ENCODE measurements at places on chromosomes 11 and 22. TPM values are rescaled to one million over a fixed set of nuclear protein-coding genes. Genes with fewer than 3 reads are reported as not detected.
A peak's percentile ranks its signal among the peaks of the same experiment; 100 is the strongest.

- no peak for DNase-seq
Observed at GRCh38 chr22:16960884-16961249, 47.2 kb downstream of the GAB4 start.

DNA sequence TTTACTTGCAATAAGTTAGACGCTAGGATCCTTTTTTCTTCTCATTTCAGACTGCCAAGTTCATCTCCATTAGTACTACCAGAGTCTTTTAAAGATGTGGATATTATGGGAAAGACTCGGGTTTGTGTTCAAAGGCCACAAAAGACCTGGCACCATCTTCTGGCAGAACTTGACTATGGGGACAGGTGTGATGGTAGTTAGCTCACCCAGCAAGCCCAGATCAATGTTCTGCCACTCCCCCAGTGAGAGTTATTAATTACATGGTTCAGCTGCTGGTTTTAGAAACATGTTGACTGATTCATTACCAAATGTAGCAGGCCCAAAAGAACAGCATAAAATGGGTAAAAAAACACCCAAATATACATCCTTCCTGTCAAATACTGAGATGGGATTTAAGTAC is 333.5 kb upstream of the PITPNB start:
- no peak for DNase-seq

- no peak for DNase-seq
Observed at GRCh38 chr11:120305286-120305685, 19.8 kb upstream of the TLCD5 start.

DNA sequence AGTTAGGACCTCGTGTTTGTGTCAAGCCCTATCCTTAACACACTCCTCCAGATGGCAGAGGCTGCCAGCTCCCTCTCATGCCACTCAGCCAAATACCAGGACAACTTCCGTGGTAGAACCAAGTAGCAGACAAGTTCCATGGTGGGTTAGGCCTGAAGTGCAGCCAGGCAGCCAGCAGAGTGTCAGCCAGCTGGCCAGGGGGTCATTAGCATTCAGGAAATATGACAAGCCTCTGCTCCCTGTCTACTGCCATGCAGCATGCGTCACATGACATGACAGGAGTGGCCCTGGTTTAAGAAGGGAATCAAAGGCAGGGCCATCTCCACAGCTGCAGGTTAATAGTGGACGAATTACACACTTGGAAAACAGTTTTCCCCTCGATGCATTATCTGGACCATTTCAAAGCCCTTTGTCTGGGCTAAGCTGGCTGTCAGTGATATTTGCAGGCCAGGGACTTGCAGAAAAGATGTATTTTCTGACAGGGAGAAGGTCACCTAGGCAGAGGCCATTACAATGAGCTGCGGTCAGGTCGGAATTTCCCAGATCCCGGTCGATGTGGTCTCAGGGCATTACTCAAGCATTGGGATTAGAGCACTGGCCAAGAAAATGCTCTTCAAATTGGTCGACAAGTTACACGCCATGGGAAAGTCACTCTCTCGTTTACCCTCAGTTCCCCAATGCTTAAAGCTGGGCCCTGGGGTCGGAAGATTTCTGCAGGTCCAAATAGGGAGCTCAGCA is 461.7 kb upstream of the CADM1 start:
- DNase-seq: peak; percentile 53

DNA sequence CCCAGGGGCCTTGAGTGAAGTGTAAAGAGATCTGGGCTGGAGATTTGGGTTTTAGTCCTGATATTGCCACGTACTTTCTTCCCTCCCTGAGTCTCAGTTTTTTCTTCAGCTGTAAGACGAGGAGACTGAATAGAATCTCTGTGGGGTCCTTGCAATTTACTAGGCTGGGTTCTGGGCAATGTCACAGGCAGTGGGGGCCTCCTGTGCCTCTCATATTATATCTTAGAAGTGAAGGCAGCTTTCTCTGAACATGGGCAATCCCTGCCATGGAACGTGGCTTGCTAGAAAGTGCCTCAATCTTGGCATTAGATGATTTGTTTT is 62.0 kb upstream of the PTPRJ start:
- DNase-seq: no peak

- DNase-seq: no peak
Observed at GRCh38 chr11:6530848-6531247, 33.8 kb downstream of the DNHD1 start.

GRCh38 chr22:30837531-30837930 is 131.0 kb downstream of the MORC2 start:
- no peak for DNase-seq

DNA sequence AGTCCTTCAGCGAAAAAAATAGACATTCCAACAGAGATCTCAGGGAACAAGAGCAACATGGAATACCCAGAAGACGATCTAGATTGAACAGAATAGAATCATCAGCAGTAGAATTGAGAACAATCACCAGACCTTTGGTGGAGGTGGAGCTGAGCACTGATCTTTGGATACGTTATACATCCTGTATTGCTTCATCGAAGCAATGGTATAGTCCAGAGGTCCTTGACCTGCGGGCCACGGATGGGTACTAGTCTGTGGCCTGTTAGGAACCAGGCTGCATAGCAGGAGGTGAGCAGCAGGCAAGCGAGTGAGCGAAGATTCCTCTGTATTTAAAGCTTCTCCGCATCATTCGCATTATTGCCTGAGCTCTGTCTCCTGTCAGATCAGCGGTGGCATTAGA is 17.6 kb downstream of the LRRC55 start:
- DNase-seq: no peak

DNA sequence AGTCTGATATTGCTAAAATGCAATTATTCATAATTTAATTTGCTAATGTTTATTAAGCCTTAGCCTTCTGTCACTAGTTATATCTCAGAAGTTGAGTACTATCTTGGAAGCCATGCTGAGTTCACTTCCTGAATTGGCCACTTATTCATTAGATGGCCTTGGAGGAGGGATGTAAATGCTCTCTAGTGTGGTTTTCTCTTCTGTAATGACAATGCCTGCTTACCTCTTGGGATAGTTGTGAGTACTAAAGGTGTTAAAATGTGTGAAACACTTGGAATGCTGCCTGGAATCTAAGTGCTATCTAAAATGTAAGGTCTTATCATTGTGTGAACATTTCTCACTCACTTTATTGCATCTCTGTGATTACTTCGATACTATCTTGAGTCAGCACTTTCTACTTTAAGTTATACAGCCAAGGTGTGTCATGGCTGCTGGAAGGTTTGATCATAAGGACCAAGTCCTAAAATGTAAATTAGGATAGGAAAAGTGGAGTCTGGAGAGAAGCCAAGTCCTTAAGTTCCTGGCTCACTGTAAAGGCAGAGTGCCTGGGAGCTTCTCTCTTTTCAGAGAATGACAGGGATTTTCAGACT is 12.4 kb downstream of the GLYATL2 start:
- no peak for DNase-seq

GRCh38 chr11:24890426-24890825 is 393.6 kb downstream of the LUZP2 start:
- no peak for DNase-seq

- DNase-seq: no peak
Observed at GRCh38 chr11:6745018-6745417, 26.8 kb downstream of the OR2AG2 start.

DNA sequence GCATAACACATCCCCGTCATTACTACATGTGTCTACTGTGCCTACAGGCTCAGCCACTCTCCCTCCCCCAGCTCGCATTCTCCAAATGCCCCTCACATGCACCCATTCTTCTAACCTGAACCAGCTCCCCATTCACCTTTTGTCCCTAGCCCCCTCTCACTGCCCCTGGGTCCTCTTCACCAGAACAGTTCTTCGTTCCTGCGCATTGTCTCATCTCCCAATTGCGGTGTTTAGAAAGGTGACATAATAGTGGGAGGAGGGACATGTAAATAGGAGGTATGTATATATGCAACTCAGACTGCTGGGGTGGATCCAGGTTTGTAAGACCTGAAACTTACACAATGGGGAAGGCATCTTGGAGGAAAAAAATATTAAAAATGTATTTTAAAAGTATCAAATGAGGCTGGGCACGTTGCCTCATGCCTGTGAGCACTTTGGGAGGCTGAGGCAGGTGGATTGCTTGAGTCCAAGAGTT is 4.7 kb upstream of the VSIG2 start:
- DNase-seq: no peak

GRCh38 chr11:28296426-28296825 is 188.2 kb downstream of the METTL15 start:
- DNase-seq: no peak

GRCh38 chr11:20444535-20444934 is 57.0 kb downstream of the PRMT3 start:
- DNase-seq: no peak

GRCh38 chr11:2513441-2513840 is 68.6 kb downstream of the KCNQ1 start:
- DNase-seq: no peak

DNA sequence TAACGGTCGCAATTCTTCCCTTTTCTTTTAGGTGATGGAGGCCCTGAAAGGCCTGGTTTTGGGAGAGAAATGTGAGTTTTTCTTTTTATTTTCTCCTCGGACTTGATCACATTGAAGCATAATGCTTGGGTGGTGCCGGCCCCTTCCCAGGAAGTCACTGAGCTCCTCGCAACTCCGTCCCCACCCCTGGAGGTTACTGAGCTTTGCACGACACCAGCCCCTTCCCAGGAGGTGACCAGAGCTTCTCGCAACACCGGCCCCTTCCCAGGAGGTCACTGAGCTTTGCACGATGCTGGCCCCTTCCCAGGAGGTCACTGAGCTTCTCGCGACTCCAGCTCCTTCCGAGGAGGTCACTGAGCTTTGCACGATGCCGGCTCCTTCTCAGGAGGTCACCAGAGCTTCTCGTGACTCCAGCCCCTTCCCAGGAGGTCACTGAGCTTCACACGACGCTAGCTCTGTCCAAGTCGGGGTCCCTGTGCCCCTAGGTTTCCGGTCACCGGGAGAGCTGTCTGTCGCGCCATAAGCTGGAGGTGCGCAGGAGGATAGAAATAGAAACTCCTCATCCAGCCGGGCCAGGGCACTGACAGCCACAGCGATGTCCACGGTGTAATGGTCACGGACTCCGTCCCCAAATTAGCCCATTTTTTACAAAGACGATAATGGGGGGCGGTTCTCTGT is 586.4 kb downstream of the BRD1 start:
- no peak for DNase-seq

DNA sequence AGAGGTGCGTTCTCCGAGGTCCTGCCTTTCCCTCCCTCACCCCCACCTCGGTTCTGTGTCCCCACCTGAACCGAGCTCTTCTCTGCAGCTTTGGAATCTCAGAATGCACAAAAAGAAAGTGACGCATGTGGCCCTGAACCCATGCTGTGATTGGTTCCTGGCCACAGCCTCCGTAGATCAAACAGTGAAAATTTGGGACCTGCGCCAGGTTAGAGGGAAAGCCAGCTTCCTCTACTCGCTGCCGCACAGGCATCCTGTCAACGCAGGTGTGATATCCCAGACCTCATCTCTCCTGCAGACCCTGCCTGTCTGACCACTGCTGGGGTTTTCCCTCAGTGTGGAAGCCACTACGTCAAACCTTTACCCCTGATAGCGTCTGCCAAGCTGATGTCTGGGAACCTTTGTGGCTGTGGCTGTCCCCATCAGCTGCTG is 13.9 kb downstream of the ACP2 start:
- DNase-seq: no peak

DNA sequence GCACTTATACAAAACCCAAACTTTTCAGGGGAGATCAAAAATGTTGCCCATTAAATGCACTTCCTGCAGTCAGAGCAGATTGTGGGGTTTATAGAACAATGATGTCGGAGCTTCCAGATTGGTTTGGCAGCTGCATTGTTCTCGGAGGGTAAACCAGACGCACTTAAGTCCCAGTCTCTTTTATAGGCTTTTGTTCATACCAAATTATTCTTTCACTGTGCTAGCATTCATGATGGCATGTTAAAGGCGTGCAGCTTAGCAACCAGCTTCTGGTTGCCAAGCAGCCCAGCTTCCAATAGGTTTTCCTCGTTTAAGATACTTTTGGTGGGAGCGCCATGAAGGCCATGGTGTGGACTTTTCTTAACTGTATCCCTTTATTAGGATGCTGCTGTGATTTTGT is 40.9 kb downstream of the ZC3H12C start:
- no peak for DNase-seq

- DNase-seq: no peak
Observed at GRCh38 chr11:92240916-92241315, 16.3 kb downstream of the FAT3 start.

DNA sequence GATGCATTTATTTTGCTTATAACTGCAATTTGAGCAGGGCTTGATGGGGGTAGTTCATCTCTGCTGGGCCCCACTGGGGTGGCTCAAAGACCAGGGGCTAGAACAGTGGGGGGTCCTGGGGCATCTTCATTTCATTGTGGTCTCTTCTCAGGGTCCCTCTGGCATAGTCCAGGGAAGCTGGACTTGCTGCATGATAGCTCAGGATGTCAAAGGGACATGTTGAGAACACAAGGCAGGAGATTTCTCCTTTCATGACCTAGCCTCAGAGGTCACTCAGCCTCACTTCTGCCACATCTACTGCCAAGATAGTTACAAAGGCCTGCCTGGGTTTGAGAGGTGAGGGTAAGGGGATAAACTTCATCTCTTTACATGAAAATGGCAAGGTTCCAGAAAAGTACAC is 89.5 kb downstream of the CWC15 start:
- DNase-seq: no peak

DNA sequence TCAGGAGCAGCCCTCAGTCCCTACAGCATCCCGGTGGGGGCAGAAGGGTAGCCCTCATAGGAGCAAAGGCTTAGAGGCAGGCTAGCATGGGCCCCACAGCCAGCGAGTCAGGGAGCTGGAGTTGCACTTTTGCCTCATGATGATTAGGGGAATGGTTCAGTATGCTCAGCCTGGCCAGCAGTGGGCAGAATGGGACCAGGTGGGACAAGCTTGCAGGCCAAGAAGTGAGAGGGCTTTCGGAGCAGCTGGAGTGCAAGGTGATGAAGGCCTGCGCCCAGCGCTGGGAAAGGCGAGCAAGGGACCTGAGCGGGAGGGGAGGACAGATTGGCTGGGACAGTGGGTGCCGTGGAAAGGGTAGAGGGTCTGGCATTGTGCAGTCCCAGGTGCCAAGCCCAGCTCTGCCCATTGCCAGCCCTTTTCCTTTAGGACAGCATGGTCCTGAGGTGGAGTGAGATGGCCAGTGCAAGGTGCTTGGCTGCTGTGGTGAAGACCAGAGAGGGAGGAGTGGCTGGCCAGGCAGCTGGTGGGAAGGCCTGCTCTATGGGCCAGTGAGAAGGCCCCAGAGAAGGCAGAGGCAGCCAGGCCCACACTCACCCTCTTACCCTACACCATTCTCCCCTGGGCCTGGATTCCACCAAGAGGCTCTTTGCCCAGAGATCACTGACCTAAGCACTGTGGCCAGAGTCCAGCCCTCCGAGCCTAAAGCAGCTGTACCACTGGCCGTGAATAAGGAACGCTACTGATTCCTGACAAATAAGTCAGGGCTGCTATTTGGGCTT is 47.9 kb upstream of the SUSD2 start:
- no peak for DNase-seq

- peak; percentile 26 for DNase-seq
Observed at GRCh38 chr11:64553554-64554201, 37.3 kb upstream of the SLC22A12 start.

GRCh38 chr11:134243913-134244312 is 9.2 kb downstream of the THYN1 start:
- no peak for DNase-seq

The CLCF1 gene
- 8.3 TPM for total RNA-seq

The LRRC4C gene
- total RNA-seq: 6.2 TPM

The C11orf87 gene
- total RNA-seq: not detected

The CSKMT gene
- total RNA-seq: 8.4 TPM

The OR5B21 gene
- total RNA-seq: not detected

The GTSE1 gene
- 13.5 TPM for total RNA-seq

The MRGPRX2 gene
- total RNA-seq: not detected

The NCF4 gene
- total RNA-seq: not detected

The PNPLA3 gene
- total RNA-seq: 5.2 TPM

The CRYAB gene
- not detected for total RNA-seq

The WT1 gene
- total RNA-seq: not detected

The RAB36 gene
- 3.0 TPM for total RNA-seq

Data from H4 (cell line).